DND-41 (cell line): ENCODE measurements at places on chromosomes 7 and 10.

DNA sequence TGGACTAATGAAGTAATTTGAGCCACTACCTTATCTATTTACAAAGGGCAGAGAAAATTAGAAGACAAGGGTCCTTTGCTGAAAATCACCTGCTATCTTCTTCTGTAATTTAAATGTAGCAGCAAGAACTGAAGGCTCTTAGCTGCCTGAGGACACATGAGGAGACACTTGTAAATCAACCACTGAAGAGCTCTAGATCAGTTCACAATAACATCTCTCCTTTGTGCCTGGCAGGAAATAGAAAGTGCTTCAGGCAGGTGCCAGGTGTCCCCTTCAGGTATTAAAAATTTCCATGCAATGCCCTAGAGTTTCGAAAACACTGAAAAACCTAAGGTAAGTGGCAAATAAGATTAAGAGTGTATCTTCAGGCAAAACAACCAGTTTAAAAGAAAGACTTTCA lies 474.6 kb downstream of the GRM8 start:
- DNase-seq = no peak

GRCh38 chr7:105978035-105978434 lies 15.0 kb downstream of the CDHR3 start:
- no peak for DNase-seq

- no peak for DNase-seq
Measured at GRCh38 chr10:110141871-110142635, 65.4 kb upstream of the MXI1 start.

- DNase-seq = no peak
Measured at GRCh38 chr7:44061645-44062179, 3.7 kb downstream of the PGAM2 start.

DNA sequence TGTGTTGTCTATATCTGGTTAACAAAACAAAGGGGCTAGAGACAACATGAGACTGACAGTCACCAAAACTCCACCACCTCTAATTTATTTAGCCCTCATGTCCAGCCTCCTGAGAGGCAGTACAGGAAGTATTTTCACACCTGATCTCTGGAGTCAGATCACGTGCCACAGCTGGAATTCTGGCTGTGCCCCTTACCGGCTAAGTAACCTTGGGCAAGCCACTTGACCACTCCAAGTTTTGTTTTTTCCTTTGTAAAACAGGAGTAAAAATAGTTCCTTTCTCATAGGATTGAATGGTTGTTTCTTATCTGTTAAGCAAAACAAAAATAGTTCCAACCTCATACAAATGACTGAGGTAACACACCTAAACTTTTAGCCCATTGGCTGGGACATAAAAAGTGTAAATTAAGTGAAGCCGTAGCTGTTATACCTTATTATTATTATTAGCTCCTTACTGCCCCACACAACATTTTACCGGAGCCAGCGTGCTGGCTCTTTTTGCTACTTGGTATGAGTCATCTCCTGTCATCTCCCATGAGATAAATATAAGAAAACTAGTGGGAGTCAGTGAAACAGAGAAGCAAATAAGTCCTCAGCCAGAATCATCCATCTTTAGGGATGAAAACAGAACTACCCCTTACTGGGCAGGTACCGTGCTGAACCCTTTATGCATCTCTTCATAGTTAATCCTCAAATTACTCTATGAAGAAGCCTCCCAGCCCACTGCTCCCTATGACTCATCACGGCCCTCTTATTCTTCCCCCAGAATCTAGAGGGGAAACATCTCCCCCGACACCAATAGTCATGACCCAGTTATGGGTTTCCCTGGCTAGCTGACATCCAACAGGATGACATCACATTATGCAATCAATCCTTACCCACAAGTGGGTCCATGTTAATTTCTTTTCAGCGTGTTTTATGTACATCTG lies 44.9 kb downstream of the PPP1R3C start:
- DNase-seq = no peak

DNA sequence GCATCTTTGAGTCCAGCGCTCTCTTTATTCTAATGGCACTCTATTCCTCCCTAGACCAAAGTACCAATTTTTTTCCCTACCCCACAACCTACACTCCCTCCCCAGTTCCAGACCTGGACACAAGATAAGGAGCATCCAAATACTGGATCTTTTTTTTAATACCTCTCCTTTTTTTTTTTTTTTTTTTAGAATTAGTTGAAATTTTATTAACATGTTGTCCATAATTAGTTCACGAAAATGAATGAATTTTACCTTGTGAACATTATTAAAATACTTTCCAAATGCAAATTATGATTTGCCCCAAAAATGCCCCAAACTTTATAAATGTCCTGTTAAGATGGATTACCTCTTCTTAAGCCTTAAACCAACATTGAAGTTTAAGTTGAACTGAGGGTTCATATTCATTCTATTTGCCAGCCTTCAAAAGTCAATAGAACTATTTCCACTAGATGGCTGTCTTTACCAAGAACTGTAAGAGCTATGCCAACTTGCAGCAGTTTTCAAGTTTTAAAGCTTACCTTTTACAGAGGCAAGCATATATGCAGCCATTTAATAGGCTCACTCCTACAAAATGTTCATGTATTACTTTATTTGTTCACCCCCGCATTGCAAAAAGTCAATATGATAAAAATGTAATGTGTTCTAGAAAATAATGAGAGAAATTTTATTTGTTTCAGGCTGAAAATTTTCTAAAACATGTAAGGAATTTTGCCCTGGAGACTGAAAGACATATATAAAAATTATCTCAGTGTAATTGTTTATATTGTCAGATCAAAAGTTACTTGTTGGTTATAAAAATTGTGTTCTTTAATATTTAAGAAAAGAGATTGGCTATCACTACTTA lies 39.7 kb upstream of the TNKS2 start:
- no peak for DNase-seq

DNA sequence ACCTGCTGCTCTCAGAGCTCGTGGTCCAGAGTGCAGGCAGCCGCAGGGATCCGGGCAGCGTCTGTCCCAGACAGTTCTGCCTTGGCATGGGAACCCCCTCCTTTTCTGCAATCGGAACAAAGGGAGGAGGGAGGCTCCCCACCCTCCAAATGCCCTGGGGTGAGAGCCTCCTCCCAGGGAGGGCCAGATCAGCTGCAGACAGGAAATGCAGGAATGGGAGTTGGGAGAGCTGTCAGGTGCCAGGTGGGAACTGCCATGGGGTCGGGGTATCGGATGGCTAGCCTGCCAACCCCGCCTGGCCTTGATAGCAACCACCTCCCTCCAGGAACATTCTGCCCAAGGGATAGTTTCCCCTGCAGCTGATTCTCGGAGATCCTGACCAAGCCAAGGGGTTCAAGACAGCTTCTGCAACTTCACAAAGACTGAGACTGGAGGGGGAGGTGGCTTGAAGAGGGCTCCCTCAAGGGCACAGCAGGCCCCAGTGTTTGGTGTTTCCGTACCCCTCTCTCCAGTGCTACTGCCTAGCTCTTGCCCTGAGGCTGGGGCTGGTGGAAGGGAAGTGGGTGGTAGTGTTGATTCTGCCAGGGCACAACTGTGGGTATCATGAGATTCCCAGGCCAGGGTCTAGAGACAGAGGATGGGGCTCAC lies at the start of gene CALML5:
CALML5 (minus strand) TSS at position 78 of the 648 bp plus-strand sequence. CDS start 132 bp downstream, outside the sequence.
- no peak for DNase-seq

- DNase-seq = no peak
Measured at GRCh38 chr7:93327006-93327633, 95.0 kb downstream of the VPS50 start.

- DNase-seq = no peak
Measured at GRCh38 chr10:121536310-121536913, 61.8 kb downstream of the FGFR2 start.

- DNase-seq = peak; percentile 41
Measured at GRCh38 chr7:116173051-116174028, 37.0 kb upstream of the TES start.

GRCh38 chr7:32074787-32075585 lies 4.8 kb upstream of the PDE1C start:
- DNase-seq = no peak

- DNase-seq = no peak
Measured at GRCh38 chr7:118250860-118251494, 26.5 kb downstream of the ANKRD7 start.

GRCh38 chr7:122626785-122627184 lies 72.1 kb downstream of the RNF133 start:
- no peak for DNase-seq

- DNase-seq = no peak
Measured at GRCh38 chr10:43570971-43571370, 3.4 kb downstream of the ZNF239 start.

DNA sequence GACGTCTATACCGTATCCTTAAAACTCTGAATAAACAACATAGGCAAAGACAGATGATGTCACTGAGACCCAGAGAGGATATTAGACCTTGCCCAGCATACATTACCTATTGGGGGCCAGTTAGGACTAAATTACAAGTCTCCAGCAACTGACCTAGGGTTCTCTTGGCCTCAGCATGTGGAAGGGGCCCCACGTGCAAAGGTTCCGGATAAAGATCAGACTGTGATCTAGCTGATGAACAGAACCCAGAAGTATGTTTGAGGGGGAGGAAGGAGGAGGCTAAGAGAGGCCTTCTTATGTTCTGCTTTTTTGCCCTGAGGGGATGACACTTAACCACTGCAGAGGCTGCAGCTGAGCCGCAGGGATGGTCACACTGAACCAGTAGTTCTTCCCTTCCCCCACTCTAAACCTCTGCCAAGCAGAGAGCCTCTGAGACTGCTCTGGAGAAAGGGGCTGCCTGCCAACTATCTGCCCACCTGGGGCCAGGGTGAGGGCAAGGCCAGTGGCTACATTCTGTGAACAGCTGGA lies 24.0 kb upstream of the KMT2C start:
- DNase-seq = no peak

GRCh38 chr7:98870807-98871491 lies 1.1 kb upstream of the TMEM130 start:
- DNase-seq = no peak

- no peak for DNase-seq
Measured at GRCh38 chr10:47192273-47192672, 107.7 kb upstream of the GDF10 start.

- no peak for DNase-seq
Measured at GRCh38 chr10:69786791-69787190, 14.9 kb upstream of the COL13A1 start.

DNA sequence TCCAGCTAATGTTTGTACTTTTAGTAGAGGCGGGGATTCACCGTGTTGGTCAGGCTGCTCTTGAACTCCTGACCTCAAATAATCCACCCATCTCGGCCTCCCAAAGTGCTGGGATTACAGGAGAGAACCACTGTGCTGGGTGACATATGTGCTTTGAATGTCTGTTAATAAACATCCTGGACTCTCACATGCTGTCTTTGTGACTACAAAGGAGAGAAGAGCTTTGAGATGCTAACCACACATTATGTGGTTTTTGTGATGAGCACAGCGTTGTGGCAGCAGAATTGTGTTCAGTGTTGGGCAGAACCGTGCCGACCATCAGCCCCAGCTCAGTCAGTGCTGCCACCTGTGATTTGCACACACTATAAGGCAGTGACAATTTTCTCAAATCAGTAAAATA lies 500.1 kb upstream of the KLF6 start:
- peak; percentile 79 for DNase-seq
